ENCODE measurements at places on chromosomes 6 and 20.

GRCh38 chr6:23327621-23328020, 758.3 kb downstream of the HDGFL1 start:
- no peak for DNase-seq

DNA sequence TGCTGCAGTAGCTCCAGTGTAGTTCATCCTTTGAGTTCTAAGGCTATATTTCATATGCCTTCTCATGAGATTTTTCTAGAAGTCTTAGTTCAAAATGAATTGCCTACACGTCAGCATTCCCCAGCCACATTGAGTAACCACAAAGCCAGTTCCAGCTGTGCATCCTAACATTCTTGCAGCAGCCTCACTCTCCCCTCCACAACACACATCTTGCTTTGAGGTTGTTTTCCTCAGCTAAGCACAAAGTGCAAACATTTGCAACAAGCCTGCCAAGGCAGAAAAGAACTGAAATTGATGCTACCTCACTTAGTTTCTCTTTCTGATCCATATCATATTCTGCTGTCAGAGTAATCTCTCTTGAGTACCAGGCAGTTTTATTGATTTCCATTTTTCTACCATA, 160.7 kb upstream of the KCNQ5 start:
- no peak for DNase-seq

DNA sequence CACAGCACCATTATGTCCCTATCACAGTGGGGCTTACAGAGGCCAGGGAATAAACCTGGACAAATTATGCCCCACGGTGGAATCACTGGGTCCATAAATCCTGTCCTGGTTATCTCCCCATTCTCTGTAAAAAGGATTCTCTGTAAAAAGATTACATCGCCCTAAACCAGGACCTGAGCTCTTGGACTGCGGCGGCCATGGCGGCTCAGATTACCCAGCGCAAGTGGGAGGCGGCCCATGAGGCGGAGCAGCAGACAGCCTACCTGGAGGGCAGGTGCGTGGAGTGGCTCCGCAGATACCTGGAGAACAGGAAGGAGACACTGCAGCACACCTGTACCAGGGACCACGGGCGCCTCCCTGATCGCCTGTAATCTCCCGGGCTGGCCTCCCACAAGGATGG, 8.4 kb upstream of the HLA-A start:
- no peak for DNase-seq

DNA sequence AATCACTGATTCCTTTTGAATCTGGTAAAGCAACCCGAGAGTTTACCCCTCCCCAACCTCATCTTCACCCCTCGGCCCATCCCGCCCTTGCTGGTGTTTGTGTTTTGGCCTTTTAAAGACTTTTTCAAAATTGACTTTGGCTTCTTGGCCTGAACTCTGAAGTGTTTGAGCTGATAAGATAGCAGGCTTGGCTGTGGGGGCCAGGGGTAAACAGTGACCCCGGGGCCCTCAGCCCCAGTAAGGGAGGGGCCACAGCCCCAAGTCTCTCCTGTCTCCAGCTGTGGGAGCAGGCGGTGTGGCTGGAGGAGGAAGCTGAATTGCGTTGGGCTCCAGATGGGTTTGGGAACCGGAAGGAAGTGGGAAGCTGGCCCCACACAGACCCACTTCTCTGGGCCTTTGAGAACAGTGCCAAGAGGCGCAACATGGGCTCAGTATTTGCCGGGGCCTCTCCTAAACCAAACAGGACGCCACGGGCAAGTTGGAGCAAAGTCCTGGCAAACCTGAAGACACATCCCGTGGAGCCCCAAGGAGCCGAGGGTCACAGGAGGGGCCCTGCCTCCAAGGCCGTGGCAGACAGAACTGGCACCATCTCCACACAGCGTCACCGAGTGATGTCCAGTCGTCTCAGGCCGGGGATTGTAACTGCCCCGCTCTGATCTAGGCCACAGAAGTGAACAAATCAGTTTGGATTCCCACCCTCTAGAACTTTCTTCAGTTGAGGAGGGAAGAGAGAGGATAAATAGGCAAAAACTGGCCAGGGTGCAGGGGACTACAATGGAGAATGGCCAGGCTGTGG, 54.3 kb upstream of the PTPN1 start:
- DNase-seq: no peak

GRCh38 chr20:1931830-1932229, 36.6 kb downstream of the SIRPA start:
- no peak for DNase-seq

- DNase-seq: no peak
These were observed 101.6 kb downstream of the DST start for GRCh38 chr6:56541030-56541600.

Measured in GM12892 (cell line).